ENCODE measurements at places on chromosomes 6 and 20. TPM values are rescaled to one million over a fixed set of nuclear protein-coding genes. Genes with fewer than 3 reads are reported as not detected.

GRCh38 chr6:105024803-105025202 is 67.9 kb downstream of the LIN28B start:
- no peak for DNase-seq

Gene TMEM244
- total RNA-seq: not detected

Gene TIAM2
- total RNA-seq: 2.5 TPM

DNA sequence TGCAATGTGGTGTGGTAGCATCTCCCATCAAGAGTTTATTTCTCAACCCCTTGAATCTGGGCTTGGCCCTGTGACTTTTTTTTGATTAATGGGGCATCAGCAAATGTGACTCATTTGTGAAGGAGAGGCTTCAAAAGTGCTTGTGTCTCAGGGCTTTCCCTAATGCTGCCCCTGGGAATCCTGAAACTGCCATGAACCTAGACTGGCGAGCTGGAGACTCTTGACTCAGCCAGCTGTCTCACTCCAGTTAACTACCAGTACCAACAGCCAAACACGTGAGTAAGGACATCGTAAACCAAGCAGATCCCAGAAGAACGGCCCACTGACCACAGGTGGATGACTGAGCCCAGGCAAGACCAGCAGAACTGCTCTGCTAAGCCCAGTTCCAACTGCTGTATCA is 72.8 kb upstream of the ADTRP start:
- DNase-seq: no peak

Gene TUBB2B
- total RNA-seq: not detected

DNA sequence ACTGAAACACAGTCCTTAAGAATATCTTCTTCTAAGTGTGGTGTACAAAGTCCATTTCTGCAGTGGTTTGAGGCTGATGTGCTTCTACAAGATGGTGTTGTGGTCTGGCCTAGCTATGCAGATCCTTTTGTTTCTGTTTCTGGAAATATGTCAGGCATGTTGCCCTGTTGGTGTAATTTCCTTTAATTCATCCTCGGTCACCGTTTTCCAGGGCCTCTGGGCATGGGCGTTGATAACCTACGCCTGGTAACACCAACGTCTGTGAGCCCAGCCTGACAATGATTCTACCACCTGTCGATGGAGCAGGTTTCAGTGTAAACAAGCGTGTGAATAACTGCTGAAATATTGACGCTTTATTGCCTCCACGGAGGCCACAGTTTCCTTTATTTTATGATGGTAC is 33.3 kb upstream of the AFDN start:
- no peak for DNase-seq

DNA sequence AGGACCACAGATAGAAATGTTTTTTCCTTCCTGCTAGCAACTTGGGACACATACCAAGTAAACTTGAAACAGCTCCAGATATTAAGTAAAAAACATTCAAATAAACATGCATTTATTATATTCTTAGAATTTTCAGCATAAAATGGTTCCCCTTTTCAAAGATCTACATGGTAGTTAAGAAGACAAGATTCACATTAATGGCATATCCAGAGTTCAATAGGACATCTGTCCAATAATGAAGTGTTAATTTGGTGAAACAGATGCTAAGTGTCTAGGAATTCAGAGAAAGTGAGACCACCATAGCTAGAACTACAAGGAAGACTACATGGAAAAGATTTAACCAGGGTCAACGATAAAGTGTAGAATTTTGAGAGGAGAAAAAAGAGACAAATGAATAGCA is 184.9 kb downstream of the COL12A1 start:
- no peak for DNase-seq

Gene KCNB1
- total RNA-seq: not detected

GRCh38 chr6:44606976-44607375 is 219.5 kb downstream of the CDC5L start:
- DNase-seq: no peak

DNA sequence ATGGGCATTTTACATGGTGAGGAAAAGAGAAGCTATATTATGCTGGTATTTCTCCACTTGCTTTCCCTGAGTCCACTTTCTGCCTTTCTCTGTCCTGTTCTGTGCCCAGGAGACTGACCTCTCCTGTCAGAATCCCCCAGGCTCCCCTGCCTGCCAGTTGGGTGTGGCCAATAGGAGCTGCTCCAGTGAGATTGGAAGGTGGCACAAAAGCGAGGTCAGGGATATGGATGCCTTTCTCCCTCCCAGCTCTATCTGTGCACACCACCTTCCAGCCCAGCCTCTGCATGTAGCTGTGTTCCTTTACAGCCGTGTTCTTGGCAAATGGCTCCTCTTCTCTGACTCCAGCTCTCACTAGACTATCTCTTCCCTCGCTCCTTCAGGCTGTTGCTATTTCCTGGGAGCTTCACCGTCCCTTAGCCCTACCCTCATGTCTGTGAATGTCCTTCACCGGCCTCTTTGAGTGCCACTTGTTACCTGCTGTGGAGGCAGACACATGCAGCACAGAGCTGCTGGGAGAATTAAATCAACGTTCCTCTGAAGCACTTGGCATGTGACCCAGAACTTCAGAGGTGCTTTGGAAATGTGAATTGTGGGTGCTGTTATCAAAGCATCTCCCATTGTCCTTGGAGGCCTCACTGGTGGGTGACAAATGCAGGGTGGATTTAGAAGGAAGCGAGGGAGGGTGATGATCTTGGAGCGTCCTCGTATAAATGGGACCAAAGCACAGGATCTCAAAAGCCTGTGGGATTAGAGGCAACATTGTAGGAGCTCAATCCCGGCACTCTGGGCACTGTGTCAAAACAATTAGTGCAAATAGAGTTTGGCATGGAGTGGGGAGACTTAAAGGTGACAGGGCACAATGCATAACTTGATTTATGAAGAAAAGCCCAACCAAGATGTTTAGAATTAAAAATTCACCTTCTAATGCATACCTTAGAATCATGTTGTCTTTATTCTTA is 28.9 kb upstream of the RALGAPA2 start:
- no peak for DNase-seq

DNA sequence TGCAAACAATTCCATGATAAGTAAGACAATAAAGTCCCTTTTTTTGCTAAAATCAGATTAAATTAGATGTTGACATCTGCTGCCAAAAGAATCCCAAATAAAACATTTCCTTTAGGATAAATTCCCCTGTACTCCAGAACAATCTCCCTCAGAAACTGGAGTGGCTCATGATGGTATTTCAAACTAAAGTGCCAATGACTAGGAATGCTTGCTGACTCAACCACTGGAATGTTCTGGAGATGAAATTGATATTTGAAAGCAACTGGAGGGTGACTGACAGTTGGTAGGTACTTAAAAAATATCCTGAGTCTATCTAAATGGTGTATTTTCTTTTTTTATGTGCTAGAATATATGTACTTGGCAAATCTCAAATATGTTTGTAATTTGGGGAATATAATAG is 350.1 kb upstream of the TSHZ2 start:
- DNase-seq: no peak

GRCh38 chr20:40282541-40282940 is 406.5 kb downstream of the MAFB start:
- no peak for DNase-seq

Gene AFDN
- total RNA-seq: 13.5 TPM

Gene ATP9A
- 4.1 TPM for total RNA-seq
